Inflammatory macrophage treated with lipopolysaccharide for 4 hours (primary cell): ENCODE measurements at places on chromosomes 13 and 19.

DNA sequence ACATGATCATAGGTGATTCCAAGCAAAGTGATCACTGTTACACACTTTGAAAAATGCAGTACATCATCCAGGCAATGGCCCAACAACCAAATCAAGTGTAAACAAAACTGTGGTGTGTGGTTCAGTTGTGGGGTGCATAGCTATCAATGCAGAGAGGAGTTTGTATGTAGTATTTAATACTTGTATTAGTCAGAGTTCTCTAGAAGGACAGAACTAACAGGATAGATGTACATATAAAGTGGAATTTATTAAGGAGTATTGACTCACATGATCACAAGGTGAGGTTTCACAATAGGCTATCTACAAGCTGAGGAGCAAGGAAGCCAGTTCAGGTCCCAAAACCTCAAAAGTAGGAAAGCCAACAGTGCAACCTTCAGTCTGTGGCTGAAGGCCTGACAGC is 249.3 kb upstream of the HTR2A start:
- DNase-seq = no peak

DNA sequence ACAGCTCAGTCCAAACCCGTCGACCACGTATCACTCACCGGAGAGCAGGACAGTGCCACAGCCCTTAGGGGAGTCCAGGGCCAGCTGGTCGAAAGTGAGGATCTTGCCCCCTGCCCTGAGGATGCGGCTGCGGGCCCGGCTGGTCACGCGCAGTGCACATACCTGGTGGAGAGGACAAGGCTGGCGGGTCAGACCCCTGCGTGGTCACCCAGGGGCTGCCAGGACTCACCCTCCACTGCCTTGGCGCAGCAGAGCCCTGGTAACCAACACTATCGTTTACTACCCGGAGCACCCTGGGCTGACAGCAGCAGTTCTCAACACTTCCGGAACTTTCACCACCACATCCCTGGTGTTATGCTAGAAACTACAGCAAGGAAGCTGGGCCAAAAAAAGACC is 1.2 kb upstream of the FAM83E start:
- no peak for DNase-seq

DNA sequence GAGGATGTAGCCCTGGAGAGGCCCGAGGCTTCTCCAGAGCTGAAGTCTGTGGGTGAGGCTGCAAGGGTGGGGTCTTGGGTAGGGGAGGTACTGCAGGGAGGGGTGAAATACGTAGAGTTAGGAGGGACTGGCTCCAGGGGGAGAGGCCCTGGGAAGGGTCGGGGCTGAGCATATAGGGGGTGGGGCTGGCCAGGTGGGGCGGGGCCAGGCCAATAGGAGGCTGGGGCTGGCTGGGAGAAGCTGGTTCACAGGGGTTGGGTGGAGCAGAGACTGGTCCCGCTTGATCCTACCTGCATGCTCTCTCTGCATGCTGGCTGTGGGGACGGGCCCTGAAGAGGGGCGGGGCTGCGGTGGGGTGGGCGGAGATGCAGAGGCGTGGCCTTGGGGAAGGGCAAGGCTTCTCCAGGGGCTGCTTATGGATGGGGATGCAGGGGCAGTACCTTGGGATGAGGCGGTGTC is 51.9 kb downstream of the CELF5 start:
- no peak for DNase-seq

GRCh38 chr13:98743377-98743776 is 9.1 kb downstream of the SLC15A1 start:
- DNase-seq = no peak

DNA sequence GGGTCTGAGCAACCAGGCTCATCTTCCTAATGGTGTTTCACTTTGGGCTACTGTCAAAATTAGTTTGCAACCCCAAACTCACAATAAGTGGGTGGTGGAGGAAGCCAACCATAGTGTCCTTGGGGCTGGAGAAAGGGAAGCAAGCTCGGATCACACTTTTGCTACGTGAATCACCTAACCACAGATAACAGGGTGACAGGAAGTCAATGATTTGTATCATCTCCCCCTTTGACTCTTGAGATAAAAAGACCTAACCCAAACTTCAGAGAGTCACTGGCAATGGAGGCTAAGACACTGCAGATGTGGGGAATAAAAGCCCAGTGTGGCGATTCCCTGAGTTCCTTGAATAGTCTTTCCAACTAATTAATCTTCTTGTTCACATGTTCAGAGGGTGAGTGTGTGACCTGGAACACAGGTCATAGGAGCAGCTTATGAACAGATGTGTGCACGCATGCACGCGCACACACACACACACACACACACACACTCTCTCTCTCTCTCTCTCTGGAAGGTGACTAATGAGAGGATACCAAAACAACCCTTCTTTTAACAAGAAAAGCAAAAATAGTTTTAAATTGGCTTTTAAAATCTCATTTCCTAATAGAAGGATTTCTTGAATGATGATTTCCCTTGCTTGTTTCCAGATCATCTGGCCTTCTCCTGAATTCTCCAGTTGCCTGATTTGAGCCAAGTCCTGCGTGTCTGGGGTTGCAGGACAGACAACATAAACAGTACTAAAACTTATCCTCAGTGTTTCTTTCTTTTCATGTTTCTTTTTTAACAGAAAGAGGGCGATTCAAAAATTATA is 21.2 kb upstream of the DOCK9 start:
- no peak for DNase-seq
